CD4-positive, alpha-beta T cell treated with Interleukin-17A for 1 hour (primary cell): ENCODE measurements at places on chromosomes 12 and 14.

DNA sequence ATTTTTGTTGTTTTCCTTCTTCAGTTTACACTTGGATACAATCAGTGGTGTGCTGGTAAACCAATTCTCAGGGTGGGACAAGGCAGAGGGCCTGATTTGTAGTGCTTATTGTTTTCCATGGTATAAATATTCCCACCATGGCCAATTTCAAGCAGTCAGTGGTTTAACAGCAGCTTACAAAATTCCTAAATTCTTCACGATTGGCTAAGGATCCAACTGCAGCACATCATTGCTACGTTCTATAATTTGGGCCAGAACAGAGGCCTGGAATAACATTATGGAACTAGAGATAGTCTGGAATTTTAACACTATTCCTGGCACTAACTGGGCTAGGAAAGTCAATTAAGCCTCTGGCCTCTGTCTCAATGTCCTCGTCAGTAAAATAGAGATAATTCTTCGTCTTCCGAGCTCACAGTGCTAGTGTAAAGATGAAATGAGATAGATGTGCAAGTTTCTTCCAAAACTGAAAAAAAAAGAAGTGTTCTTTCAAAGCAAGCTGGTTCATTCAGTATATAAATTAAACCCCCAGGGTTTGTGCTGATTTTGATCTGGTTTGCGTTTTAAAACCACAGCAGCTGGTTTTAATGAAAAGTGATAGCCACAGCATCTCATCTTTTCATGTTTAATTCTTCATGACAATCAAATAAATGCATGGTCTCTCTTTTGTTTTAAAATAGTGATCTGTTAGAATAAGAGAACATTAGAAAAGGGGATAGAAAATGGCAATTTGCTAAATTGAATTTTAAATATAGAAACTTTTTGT is 104.1 kb downstream of the EPS8 start:
- DNase-seq, result no peak

DNA sequence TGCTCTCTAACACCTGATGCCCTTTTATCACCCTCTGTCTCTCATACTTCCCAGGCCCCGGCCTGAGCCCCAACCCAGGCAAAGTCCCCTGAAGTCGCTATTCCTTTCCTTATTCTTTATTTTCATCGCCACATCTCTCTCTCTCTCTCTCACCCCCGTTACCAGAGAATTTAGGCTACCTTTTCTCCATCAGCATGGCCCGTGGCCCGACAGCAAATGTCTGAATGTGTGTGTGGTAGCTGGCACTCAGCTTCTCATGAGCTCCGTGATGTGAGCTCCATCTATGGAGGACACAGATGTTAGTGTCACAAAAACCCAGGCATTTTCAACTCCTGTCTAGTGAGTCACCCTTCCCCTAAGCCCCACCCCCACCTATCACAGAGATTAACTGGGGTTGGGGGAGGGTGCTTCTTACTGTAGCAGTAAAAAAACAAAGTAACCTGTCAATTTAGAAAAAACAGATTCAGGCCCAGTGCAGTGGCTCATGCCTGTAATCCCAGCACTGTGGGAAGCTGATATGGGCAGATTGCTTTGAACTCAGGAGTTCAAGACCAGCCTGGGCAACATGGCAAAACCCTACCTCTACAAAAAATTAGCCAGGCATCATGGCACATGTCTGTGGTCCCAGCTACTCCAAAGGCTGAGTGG is 53.8 kb downstream of the VCPKMT start:
- DNase-seq, result peak; percentile 93

DNA sequence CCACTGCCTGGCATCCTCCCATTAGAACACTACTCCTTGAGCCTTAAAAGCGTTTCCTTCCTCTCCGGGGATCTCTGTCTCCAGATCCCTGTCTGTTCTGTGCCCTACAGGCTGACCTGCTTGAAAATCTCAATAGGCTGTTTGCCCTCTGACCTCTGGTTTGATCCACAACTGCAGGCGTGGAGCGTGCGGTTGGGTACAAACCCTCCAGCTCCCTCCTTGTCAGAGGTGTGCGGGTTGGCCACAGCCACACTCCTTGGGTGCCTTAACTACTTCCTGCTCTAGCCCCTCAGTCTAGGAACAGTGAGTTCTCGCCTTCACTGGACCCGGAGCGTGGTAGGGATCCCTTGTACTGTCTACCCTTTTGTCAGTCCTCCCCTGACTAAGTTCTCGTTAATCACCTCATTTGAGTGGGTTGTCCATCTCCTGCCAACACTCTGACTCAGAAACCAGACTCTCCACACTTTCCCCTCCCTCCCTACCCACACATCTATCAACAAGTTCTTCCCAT is 33.1 kb downstream of the CMKLR1 start:
- no peak for DNase-seq

DNA sequence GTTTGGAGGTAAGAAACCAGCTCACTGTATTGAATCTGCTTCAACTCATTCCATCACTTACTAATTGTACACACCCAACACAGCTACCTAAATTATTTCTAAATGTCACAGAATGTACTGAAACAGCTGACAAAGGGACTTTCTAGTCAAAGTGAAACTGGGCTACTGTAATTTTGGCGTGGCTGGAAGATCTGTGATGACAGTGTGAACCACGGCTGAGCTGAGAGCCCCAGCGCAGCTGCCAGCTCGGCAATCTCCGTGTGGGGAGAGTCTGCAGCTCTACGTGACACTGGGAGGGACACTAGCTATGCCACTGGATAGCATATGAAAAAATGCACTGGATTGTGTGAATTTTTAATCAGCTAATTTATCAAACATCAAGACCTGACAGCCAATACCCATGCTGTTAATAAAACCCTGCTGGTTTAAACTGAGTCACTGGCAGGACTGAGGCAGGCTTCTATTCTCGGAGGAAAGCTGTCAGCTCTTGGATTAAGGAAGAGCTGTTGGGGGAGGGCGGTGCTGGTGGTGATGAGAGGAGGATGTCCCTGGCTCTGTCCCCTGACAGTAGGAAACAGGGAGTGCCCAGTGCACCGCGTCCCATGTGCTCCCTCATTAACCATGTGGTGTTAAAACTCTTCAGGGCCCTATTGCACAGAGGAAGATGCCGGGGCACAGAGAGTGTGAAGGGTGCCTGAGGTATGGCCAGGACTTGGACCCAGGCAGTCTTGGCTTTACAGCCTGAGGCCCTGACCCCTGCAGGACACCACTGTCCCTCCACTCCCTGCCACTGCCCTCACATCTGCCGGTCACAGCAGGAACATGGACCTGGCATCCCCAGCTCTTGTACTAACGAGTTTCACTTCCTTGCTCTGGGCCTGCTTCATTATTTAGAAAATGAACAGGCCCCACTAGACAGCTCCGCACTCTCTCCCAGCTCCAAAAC is 13.3 kb downstream of the SLC15A4 start:
- DNase-seq, result peak; percentile 36

- no peak for DNase-seq
Observed at GRCh38 chr12:25071366-25071765, 122.5 kb upstream of the BCAT1 start.

DNA sequence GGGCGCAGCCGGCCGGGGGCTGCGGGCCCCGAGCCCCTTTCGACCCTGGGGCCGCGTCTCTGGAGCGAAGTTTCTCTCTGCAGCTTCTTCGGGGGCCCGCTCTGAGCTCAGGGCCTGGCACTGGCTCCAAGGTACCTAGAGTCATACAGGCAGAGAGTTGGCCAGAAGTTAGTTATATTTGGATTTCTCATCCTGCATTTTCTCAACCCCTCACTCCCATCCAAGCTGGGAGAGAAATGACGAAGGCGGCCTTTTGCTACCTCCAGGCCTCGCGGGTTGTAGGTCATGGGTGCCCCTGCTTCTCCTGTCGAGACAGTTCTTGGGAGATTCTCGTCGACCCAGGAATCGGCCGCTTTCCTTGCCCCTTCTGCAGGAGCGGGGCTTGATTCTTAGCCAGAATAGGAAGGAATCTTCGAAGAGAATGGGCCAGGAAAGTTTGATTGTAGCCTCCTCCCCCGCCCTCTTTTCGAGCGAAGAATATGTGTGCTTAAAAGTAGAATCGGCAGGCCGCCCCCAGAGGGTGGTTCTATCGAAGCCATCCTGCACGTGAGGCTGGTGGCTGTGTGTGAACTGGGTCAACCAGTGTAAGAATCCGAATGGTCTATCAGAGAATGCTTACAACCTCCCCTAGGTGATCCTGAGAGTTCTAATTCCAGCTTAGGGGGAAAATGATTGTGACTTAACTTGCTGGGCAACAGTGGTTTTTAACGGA is 785 bp downstream of the MLEC start:
- DNase-seq, result peak; percentile 41

GRCh38 chr12:57765003-57765697 is 1.7 kb downstream of the CYP27B1 start:
- peak; percentile 53 for DNase-seq

DNA sequence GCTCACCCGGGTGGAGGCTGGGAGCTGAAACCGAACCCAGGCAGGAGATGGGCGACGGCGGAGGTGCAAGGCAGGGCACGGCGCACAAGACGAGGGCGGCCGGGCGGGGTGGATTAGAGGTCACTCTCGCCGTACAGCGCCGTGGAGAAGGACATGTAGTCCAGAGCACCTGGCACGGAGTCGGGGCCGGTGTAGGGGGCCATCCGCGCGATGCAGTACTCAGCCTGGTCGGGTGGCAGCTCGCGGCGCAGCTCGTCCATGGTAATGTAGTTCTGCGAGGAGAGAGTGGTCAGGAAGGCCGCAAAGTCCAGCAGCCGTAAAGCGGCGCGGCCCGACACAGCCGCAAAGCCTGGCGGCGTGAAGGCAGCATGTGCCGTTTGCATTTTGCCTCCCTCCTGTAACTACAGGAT is 81.9 kb upstream of the ZFP36L1 start:
- no peak for DNase-seq

GRCh38 chr14:58597041-58597440 is 40.7 kb upstream of the DACT1 start:
- no peak for DNase-seq

DNA sequence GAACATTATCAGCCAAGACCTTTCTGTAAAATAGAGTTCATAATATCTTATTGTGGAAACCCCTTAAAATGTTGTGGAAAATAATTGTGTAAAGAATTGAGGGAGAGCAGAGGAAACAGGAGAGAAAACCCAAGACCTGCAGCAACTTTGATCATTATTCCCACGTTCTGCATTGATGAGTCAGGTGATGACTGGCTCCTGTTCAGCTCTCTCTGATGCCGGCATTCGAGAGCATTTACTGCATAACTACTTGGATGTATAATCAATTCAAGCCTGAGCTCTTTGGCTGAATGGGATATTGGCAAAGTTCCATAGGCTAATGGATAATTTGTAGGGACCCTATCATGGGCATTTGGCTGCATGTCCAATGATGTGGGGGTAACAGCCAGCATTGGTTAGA is 176.3 kb upstream of the ARID2 start:
- DNase-seq, result no peak

DNA sequence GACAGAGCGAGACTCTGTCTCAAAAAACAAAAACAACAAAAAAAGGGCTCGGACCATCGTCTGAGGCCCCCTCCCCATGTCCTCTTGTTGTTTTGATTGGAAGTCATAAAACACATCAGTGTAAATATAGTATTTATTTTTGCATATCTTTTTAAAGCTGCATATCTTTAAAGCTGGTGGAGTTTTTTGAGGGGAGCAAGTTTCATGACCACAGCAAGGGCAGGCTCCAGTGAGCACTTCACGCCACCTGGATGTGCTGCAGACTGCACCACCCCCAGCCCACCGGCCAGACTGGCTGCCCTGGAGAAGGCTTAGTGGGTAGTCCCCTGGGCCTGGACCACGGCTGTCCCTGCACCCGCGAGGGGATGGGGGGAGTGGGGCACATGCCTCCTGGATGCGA is 11.9 kb upstream of the BCL7A start:
- no peak for DNase-seq

DNA sequence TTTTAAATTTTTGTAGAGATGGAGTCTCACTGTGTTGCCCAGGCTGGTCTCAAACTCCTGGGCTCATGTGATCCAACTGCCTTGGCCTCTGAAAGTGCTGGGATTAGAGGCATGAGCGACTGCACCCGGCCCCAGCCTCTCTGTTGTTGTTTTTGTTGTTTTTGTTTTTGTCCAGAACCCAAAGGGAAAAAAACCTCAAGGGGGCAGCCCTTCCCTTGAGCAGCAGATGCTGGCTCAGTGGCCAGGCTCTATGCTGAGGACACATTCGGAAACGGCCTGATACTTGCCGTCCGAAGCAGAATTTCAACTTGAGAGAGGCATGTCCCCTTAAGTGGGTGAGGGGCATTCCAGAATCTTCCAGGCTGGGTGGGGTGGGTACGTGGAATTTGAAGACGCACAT is 6.7 kb downstream of the MVK start:
- DNase-seq, result no peak

DNA sequence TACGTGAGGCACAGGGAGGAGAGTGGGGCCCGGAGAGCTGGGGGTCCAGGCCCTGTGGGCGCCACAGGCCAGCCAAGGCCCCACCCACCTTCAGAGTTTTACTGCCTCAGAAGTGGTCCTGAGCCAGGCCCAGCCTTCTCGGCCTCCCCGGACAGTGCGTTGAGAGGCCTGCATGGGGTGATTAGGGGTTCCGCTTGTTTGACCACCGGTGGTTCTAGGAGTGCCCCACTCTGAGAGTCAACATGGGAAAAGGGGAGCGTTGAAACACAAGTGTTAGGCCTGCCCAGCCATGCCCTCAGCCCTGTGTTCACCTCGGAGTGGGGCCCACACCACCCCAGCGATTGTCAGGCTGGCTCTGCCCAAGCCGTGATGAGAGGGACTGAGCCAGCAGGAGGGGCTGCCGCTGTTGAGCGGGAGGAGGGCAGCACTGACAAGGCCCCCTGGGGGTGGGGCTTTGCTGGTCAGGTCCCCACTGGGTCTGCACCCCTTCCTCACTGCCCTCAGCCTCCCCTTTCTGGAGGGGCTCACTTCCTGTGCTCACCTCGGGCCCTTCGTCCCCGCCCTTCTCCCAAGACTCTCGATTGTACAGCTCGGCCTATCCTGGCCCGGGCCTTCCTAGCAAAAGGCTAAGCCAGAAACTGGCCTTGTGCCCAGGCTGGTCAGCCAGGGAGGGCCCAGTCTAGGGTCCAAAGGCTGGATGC is 4.8 kb downstream of the CKB start:
- no peak for DNase-seq

- DNase-seq, result no peak
Observed at GRCh38 chr14:26190646-26191045, 407.2 kb downstream of the NOVA1 start.

GRCh38 chr12:119678459-119678858 is 10.5 kb downstream of the PRKAB1 start:
- DNase-seq, result no peak

- no peak for DNase-seq
Observed at GRCh38 chr12:26647088-26647487, 185.9 kb downstream of the ITPR2 start.

- DNase-seq, result no peak
Observed at GRCh38 chr12:31519511-31519910, 71.4 kb downstream of the DENND5B start.

DNA sequence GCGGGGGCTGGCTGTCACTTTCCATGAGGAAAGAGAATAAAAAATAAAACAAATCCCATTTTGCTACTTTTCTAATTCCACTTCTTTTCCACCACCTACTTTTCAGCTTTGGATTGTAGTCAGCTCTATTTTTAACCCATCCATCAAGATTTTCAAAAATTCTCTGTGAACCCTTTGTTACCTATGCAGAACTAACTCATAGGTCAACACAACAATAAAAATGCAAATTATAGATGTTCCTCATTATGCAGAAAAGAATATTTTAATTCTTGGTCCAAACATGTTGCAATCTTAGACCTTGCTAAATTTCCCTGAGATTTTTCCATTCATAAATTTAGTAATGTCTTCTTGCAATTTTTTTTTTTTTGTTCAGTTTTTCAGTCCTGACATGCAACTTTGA is 454.5 kb downstream of the ADAMTS20 start:
- DNase-seq, result no peak
